ENCODE measurements at places on chromosomes 2 and 18. TPM values are rescaled to one million over a fixed set of nuclear protein-coding genes. Genes with fewer than 3 reads are reported as not detected.

GRCh38 chr2:49933711-49934110 is 779.4 kb upstream of the FSHR start:
- H3K27me3 ChIP-seq: no peaks in the 10 kb centered on the region
- H3K4me1 ChIP-seq: no peaks in the 10 kb centered on the region
- H3K4me3 ChIP-seq: no peak overlapping the region
- DNase-seq: no peak

DNA sequence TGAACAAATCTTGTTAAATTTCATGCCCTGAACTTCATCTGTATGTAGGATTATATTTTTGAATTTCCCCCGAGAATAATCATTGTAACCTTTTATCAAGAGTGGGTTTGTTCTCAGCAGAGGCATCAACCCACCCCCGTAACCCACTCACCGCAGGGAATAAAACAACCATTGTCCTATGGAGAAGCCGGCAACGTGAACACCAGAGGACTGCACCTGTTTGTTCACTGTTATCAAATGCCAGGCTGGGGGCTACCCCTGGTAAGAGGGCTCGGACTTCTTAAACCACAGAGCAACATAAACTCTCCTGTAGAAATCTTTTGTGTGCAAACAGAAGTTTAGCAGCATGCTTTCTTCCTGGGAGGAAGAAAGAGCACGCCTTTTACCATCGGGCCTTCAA is 610.4 kb downstream of the ERBB4 start:
- no peaks in the 10 kb centered on the region for H3K27me3 ChIP-seq
- no peaks in the 10 kb centered on the region for H3K36me3 ChIP-seq
- no peak overlapping the region for H3K4me3 ChIP-seq
- DNase-seq: no peak

GRCh38 chr2:181991171-181991885 is 5.7 kb downstream of the PPP1R1C start:
- H3K36me3 ChIP-seq: no peaks in the 10 kb centered on the region
- H3K4me3 ChIP-seq: no peak overlapping the region
- no peak overlapping the region for H3K27ac ChIP-seq
- no peaks in the 10 kb centered on the region for H3K4me1 ChIP-seq
- no peak for DNase-seq

- H3K4me3 ChIP-seq: no peak overlapping the region
- H3K27me3 ChIP-seq: no peaks in the 10 kb centered on the region
- DNase-seq: no peak
- no peaks in the 10 kb centered on the region for H3K4me1 ChIP-seq
These were observed 45.7 kb downstream of the RALB start for GRCh38 chr2:120298173-120298835.

- H3K4me3 ChIP-seq: no peak overlapping the region
- H3K4me1 ChIP-seq: no peaks in the 10 kb centered on the region
- H3K27me3 ChIP-seq: no peaks in the 10 kb centered on the region
- DNase-seq: no peak
These were observed 43.2 kb upstream of the TMEM182 start for GRCh38 chr2:102718387-102719316.

DNA sequence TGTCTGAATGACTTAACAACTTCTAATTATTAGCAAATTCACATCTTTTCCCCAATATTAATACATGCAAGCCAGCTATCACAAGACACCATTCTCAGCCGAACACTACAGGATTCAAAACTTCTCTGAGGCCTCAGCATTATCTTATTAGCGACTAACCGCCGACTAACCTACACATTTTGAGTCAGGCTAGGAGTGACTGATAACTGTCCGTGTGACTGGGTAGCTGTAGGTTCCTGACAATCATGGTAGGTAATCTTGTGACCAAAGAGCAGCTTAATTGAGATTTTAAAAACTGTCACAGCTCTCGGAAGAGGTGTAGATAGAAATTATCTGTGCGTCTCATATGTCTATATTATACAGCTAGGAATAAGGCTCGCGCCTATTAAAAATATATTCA is 44.1 kb upstream of the SP5 start:
- DNase-seq: no peak
- H3K27me3 ChIP-seq: no peaks in the 10 kb centered on the region
- H3K4me3 ChIP-seq: no peak overlapping the region
- no peaks in the 10 kb centered on the region for H3K4me1 ChIP-seq
- no peak overlapping the region for H3K27ac ChIP-seq

DNA sequence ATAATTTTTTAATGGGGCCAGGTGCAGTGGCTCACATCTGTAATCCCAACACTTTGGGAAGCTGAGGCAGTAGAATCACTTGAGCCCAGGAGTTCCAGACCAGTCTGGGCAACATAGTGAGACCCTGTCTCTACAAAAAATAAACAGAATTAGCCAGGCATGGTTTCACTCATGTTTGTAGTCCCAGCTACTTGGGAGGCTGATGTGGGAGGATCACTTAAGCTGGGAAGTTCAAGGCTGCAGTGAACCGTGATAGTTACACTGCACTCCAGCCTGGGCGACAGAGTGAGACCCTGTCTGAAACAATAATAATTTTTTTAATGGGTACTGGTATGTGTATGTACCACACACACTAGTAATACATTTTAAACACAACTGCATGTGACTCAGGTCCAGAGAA is 2.4 kb downstream of the ARL6IP6 start:
- H3K4me3 ChIP-seq: no peak overlapping the region
- DNase-seq: no peak
- no peaks in the 10 kb centered on the region for H3K36me3 ChIP-seq
- no peaks in the 10 kb centered on the region for H3K4me1 ChIP-seq
- no peaks in the 10 kb centered on the region for H3K27me3 ChIP-seq
- H3K27ac ChIP-seq: no peak overlapping the region

DNA sequence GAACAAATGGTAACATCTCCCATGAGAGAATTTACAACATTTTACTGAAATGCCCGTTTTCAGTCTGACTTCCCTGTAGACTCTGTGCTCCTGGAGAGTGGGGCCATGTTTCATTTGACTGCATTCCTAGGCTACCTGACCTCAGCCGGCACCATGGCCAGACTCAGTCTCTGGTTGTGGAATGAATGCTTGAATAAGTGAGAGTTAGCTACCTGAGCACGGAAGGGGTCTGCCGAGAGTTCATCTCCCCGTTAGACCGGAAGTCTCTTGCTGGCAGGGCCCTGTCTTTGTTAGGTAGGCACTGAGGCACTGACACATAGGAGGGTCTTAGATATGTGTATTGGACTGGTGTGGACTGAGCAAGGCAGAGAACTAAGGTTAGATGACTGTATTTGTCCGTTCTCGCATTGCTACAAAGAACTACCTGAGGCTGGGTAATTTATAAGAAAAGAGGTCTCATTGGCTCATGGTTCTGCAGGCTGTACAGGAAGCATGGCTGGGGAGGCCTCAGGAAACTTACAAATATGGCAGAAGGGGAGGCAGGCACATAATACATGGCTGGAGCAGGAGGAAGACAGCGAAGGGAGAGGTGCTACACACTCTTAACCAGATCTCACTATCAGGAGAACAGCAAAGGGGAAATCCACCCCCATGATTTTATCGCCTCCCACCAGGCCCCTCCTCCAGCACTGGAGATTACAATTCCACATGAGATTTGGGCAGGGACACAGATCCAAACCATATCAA is 271.2 kb downstream of the GLI2 start:
- no peaks in the 10 kb centered on the region for H3K27me3 ChIP-seq
- no peak overlapping the region for H3K4me3 ChIP-seq
- DNase-seq: no peak
- H3K4me1 ChIP-seq: no peaks in the 10 kb centered on the region

- no peak for DNase-seq
- H3K4me1 ChIP-seq: no peaks in the 10 kb centered on the region
- no peak overlapping the region for H3K4me3 ChIP-seq
- H3K36me3 ChIP-seq: peaks cover 3% of the 10 kb centered on the region
- no peaks in the 10 kb centered on the region for H3K27me3 ChIP-seq
These were observed 2.8 kb downstream of the GCFC2 start for GRCh38 chr2:75707901-75708300.

Gene MROH2A
- not detected for total RNA-seq

Gene DUSP2
- total RNA-seq: 57.5 TPM

Gene ABCB11
- 0.66 TPM for total RNA-seq

Gene ANKRD62
- not detected for total RNA-seq

Gene STPG4
- not detected for total RNA-seq

Measured in breast epithelium (tissue), 4 donors.